ENCODE measurements at places on chromosomes 1 and 21.
A peak's percentile ranks its signal among the peaks of the same experiment; 100 is the strongest.

- DNase-seq: no peak
Measured at GRCh38 chr1:8525216-8525557, 207.3 kb downstream of the SLC45A1 start.

DNA sequence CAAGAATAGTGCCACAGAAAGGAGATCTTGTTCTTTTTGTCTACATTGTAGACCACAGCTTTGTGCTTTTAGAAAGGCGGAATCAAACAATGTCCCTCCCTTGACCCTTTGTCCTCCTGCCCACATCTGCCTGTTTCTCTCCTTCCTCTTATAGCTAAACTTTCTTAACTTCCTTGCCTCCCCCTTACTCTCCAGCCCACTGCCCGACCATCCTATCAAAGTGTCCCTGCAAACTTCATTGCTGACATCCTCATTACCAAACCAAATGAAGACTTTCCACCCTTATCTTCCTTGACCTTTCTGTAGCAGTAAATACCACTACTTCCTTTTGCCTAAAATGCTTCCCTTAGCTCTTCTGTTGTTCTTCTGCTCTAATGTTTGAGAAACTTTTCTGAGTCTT lies 5.0 kb downstream of the SELP start:
- no peak for DNase-seq

DNA sequence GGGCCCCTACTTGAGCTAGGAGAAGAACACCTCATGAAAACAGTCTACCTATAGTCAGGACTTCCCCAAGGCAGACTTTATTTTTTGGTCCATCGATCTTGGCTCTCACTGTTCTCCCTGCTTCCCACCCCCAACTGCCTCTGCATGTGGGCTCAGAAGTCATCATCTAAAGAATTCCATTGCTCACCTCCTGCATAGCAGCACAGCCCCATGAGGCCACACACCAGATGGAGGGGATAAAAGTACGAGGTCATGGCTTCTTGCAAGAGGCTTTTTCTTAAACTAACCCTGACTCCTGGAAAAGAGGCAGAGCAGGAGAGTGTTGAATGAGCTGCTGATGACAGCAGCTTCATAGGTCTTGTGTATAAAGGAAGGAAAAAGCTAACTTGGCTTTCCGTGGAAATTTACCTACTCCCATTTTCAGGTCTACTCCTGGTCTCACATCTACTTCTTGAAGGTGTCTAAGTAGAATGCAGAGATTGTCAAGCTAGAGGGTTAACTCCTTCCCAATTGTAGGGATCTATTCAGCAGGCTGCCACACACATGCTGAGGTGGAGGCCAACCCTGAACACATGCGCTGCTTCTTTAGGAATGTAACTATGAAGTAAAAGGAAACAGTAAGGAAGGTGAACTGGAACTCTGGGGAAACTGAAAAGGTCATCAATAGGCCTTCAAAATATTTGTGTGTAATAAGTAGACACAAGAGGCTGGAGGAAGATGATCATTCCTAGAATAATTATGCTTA lies 18.7 kb downstream of the WNT2B start:
- DNase-seq: no peak

DNA sequence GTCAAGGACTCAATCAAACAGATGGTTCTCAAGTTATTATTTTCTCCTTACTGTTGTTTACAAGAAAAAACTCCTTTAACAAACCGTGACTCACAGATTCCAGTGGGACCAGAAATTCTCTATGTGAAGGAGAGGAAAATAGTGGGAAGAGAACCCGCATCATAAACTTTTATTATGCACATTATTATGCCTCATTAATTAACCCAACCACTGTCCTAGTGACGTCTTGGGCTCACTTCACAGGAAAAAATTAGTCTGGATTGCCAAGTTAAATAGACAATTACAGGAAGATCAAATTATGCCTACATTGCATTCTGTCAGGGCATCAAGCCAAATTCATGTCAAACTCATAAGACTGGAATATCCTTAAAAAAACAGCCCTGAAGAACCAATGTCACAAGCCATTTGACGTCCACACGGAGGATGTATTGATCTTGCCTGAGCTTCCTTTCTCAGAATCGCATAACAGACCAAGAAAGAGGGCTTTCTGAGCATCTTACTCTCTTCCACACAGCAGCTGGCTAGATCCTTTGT lies 347.8 kb downstream of the DUSP10 start:
- DNase-seq: peak; percentile 86

- DNase-seq: no peak
Measured at GRCh38 chr1:67429011-67429527, 1.1 kb downstream of the SERBP1 start.

DNA sequence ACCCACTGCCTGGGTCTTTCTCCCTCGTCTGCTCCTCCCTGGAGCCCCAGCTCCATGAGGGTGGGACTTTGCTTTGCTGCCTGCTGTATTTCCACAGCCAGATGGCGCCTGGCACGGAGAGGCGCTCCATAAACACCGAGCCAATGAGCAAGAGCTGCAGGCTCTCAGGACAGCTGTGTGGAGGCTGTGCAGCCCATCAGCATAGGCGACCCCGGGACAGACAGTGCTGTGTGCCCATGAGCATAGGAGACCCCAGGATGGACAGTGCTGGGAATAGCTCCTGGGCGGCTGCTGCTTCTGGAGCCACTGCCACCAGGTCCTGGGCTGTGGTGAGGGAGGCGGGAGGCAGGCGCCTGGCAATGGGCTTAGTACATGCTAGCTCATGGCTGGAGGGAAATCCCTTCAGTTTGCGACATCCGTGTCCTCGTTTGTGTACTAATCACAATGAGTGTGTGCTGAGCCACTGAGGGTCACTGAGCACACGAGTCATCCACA lies 29.2 kb downstream of the CEP104 start:
- DNase-seq: no peak

DNA sequence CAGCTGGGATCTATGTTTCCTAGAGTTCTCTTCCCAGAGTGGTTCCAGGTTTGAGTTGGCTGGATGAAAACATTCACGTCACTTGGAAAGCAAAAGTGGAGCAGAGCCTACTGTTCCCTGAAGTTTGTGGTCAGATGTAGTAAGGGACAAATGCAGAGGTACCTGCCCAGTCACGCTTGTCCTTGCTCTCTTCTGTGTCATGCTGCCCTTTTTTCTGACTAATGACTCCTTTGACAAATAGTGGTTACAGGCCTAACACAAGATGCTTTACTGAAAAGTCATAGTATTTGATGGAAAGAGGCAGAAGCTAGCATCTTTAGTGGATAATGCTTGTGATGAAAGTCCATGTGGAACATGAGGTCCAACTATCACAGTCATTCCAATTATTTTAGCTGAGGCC lies 881.4 kb upstream of the B3GALT2 start:
- DNase-seq: no peak

DNA sequence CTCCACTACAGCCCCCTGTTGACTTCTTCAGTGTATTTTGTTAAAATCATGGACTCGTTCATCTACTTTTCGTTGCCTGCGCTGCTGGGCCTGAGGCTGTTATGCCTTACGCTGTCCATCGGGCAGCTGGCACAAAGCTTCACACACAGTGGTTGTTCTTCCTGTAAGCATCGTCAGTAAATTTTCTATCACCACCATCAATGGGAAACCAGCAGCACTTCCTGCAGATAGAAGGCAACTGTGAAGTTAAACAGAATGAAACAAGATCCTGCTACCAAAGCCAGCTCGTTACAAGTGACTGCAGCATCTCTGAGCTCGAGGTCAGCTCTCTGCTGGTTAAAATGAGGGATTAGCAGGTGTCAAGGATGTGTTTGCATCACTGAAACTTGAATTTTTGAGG lies 21.9 kb upstream of the PADI6 start:
- DNase-seq: no peak

- peak; percentile 98 for DNase-seq
Measured at GRCh38 chr1:3312898-3313575, 141.4 kb upstream of the ARHGEF16 start.

DNA sequence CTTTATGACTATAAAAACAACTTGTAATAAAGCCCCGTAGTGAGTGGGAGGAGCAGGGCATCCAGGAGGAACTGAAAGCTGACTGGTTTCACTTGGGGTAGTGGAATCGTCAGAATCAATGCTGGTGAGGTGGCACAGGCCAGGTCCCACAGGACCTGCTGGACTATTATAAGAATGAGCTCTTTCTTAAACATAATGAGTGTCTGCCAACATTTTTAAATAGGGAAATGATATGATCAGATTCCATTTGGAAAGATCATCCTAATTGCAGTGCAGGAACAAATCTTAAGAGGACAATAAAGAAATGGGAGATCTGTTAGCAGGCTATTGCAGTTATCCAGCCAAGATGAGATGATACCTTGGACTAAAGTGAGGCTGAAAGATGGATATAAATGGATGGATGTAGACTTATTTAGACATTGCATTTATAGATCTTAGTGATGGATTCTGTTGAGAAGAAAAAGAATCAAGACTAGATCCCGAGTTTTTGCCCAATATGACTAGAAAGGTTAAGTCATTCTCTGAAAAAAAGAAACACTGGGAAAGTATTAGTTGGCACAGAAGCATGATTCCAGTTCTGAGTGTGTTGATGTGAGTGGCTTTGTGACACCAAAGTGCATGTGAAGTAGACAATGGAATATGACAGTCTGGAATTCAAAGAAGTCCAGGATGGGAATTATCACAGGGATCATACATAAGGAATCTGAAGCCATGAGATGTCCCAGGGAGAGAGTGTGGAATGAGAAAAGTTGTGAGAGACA lies 153.3 kb upstream of the SGIP1 start:
- no peak for DNase-seq

GRCh38 chr1:225253173-225253572 lies 174.7 kb downstream of the LBR start:
- no peak for DNase-seq
